D721Med (cell line): ENCODE measurements at places on chromosomes 4 and X.

DNA sequence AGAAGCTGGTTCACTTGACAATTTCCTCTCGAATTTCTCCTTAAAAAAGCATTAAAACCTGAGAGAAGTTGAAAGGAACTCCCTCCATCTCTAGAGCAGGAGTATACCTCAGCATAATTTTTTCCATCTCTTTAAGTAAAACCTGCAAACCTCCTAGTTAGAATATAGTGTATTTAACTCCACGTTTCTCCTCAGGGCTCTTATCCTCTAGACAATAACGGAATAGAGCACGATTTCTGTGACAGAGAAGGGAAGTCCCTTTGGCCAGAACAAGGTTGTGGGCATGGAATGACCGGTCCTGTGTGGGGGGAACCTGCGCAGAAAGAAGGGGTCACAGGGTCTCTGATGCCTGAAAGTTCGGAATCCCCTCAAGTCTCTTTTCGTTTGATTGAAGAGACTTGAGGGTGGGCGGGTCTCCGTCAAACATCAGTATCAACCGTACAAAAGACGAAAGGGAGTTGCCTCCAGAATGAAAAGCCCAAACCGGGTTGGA, 697 bp downstream of the ZNF280C start:
- no peak for DNase-seq

GRCh38 chr4:93983140-93983539, 154.6 kb downstream of the ATOH1 start:
- no peak for DNase-seq

GRCh38 chr4:91170768-91171167, 1043.6 kb downstream of the CCSER1 start:
- DNase-seq = no peak

DNA sequence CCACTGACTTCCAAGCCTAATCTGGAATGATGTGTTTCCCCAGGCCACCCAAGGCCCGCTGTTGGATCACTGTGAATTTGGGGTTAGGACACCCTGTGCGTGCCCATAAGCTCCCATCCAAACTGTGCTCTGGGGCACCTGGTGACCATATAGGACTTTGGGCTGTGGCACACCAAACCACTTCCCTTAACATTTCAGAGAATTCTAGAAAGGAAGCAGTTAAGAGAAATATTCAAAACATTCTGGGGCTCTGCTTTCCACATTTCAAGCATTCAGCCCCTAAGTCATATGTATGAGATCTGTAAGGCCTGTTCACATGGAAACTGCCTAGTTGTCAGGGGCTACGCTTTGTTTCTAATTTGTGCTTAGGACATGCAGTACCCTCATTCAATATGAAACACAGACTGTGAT, 14.4 kb downstream of the VGLL1 start:
- no peak for DNase-seq

- DNase-seq = no peak
Observed at GRCh38 chrX:16075087-16075486, 48.3 kb upstream of the GRPR start.

DNA sequence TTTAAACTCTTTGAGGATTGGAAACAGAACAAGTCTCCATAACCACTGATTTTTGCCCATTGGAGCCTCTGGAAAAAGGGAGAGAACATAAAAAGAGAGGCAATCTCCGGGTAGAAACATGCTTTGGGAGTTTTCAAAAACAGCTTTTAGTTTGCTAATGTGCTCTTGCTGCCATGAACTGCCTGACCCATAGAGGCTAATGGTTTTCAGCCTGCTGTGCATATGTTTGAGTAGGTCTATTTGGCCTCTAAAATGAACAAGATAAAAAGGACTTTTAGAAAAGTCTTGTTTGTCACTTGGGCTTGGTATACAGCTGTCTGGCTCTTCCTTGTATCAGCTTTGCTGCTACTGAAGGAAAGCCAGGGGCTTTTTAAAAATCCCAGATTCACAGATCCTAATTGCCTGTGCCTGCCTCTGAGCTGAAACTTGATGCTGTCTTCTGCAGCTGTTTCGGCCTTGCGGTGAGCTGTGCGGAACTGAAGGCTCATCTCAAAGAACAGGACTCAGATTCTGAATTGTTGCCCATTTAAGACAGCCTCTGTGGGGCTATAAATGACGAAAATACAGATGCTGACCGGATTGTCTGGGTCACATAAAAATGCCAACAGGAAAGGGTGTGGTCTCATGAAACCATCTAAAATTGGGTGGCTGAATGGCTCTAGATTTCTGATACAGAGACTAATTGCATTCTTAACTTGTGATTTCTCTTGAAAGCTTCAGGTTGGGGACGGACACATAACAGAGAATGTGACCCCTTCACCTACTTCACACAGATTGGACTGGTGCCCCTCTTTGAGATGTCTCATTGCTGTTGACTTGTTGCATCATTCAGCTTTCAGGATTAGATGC, 18.4 kb upstream of the ZNF41 start:
- DNase-seq = no peak

- DNase-seq = no peak
Observed at GRCh38 chr4:138494931-138495330, 252.8 kb upstream of the SLC7A11 start.

- DNase-seq = no peak
Observed at GRCh38 chr4:144646523-144647094, 653 bp downstream of the HHIP start.
